Left lobe of liver (tissue), 2 donors: ENCODE measurements at places on chromosomes 3 and 15. TPM values are rescaled to one million over a fixed set of nuclear protein-coding genes. Genes with fewer than 3 reads are reported as not detected.

The SLC25A20 gene
- total RNA-seq, result 84.1 TPM

The SAMMSON gene
- not detected for total RNA-seq

The TSC22D2 gene
- 8.5 TPM for total RNA-seq

The GRIP2 gene
- total RNA-seq, result 0.40 TPM
